ENCODE measurements at places on chromosomes 5 and 9. TPM values are rescaled to one million over a fixed set of nuclear protein-coding genes. Genes with fewer than 3 reads are reported as not detected.

The STING1 gene
- 66.1 TPM for polyA plus RNA-seq

DNA sequence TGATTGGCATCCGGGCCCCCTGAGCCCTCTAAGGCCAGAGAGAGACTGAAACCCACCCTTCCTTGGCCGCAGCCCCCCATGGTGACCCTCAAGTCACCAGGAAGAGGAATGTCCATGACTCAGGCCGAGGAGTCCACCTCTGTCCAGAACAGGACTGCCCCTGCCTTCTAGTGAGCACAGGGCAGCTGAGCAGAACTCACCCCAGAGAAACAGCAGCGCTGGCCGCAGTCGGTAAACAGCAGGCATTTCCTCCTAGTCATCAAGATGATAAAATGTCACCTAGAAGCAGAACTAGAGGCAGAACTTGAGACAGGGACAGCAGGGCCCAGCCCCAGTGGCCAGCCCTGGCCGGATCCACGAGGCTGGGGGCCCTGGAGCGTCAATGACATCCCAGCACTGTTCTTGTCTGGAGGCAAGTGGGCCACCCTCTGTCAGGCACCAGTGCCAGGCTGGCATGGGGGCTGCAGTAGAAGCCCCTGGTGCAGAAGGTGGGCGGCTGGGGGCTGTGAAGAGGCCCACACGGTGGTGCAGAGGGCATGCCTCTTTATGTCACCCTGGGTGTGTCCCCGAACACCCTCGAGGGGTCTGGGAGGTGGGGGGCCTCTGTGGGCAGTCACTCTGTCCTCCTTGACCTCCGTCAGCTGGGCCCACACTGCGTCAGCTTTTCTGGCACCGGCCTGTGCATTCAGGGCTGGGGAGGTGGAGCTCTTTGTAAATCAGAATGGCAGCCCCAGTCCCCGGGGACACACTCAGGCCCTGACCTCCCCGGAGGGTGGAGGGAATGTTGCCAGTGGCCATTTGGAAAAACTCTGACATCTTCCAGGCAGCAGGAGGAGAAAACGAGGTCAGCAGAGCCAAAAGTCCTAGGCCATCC is 83.0 kb downstream of the NTNG2 start:
- DNase-seq = no peak

- DNase-seq = no peak
These were observed 345.7 kb downstream of the SPATA31D1 start for GRCh38 chr9:82334286-82334685.

The HNRNPAB gene
- polyA plus RNA-seq = 404 TPM

- no peak for DNase-seq
These were observed 52.8 kb downstream of the S1PR3 start for GRCh38 chr9:89044104-89044503.

DNA sequence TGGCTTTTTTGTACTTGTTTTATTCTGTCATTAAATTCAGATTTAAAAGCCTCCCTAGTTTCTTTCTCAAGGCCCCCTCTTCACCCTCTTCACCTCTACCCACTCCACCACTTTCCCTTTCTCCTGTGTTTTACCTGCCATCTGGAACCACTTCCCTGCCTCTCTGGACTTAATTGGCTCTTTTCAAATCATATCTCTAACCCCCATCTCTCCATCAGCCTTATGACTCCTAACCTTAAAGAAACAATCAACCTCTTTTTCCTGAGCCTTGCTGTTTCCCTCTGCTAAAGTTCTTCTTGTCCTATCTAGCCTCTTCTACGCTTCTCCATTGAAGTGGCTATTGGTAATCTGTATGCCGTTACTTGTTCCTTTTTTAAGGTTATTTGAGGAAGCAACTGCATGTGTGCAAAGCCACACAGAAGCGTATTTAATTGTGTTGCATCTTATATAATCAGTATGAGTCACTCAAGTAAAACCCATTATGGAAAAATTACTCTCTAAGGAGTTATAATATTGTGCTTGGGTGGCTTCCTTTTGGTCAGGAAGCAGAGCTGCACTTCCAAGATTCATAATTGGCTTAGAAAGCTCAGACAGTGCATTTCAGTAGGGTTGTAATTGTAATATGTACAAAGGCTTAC is 653.6 kb upstream of the ITGA1 start:
- DNase-seq = no peak

DNA sequence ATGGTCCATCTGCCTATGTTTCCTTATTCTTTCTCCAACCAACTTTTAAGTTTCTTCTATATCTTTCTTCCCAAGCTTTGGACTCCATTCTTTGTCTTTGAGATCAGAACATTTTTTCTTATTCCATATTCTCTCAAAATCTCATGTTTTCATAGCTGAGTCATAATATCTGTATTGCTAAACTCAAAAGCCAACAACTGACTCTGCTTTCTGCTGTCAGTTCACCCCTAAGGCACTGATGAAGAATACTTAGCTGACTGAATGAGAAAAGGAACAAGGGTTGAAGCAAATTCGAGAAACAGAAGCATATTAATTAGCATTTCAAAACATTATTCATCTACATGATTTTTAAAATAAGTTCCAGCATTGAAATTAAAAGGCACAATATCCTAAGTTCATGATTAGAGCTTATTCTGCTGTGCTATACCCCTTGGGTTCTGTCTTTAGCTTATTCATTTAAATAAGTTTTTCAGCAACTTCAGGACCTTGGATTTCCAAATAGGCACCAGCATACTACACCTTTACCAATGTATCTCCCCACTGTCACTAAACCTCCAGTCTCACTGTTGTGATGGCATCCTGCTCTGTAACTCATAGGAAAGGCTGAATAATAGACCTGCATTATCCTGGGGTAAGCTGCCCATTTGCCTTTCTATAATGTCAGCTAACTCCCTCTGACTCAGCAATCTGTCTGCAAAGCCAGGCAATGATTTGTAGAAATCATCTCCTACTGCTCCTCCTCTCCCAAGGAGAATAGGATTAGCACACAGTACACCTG is 49.9 kb upstream of the C5orf46 start:
- DNase-seq = no peak

DNA sequence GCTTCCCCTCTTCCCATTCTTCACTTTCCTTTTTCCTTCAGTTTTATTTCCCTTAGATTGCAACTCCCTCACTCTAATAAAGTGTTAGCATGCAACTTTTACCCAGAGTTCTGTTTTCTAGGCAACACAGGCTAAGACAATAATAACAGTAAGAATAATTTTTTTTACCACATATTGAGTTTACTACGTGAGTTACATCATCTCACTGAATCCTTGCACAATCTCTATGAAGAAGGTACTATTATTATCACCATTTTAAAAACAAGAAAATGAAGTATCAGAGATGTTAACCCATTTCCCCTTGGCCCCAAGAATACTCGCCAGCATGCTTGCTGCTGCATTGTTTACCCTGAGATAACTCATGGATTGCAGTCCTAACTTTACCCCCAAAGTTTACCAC is 53.7 kb upstream of the SMIM32 start:
- no peak for DNase-seq

- no peak for DNase-seq
These were observed 8.9 kb upstream of the NUP214 start for GRCh38 chr9:131116281-131117120.

The FBP2 gene
- polyA plus RNA-seq = not detected

- no peak for DNase-seq
These were observed 218.6 kb upstream of the RASEF start for GRCh38 chr9:83281306-83282255.

DNA sequence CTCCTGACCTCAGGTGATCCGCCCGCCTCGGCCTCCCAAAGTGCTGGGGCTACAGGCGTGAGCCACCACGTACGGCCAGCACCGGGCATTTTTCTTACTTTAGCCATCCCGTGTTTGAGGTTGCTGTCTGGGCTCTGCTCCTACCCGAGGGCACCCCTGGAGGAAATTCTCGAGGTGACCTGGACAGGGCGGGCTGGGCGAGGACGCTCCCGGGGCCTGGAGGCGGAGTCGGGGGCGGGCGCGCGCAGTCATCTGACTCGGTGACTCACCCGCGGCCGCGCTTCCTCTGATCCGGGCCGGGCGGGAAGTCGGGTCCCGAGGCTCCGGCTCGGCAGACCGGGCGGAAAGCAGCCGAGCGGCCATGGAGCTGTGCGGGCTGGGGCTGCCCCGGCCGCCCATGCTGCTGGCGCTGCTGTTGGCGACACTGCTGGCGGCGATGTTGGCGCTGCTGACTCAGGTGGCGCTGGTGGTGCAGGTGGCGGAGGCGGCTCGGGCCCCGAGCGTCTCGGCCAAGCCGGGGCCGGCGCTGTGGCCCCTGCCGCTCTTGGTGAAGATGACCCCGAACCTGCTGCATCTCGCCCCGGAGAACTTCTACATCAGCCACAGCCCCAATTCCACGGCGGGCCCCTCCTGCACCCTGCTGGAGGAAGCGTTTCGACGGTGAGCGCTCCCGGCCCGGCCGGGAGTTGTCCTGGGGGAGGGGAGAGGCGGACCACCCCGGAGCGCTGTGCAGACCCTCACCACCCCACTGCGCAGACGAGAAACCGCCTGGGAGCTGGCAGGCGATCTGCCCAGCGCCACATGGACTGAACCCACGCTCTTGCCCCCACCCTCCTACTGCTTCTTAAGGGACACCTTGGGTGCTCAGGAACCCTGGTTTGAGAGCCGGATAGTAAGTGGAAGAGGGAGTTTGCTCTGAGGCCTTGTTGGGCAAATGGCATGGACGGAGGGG is at the start of gene HEXB:
Gene HEXB (plus strand): TSS at position 334 of the 952 bp plus-strand sequence. CDS start 28 bp downstream, at position 362.
- peak; percentile 91 for DNase-seq

The OCLN gene
- 0.19 TPM for polyA plus RNA-seq

DNA sequence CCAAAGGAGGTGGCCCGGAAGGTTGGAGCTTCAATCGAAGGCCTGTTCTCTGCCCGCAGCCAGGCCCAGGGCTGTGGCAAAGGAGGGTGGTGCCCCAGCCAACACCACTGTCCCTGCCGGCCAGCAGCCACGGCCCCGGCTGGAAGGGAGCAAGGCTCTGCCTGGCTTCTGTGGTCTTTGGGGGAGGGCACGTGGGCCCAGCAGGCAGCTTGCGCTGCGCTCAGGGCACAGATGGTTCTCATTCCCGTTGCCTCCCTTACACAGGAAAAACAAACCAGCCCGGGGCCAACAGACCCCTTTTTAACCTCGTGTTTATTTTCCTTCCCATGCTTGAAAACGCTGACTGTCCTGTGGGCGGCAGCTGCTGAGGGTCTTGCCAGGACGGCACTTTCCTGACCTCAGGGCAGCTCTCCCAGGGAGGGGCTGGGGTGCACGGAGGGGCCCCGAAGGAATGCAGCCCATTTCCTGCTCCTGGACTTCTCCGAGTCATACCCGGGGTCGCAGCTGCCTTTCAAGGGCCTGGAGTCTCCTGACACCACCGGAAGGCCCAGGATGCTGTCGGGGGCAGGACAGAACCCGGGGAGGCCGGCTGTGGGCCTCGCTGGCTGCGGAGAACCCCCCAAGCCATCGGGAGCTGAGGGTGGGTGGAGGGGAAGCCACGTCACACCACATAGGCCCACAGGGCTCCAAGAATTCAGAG is 1.1 kb upstream of the GPSM1 start:
- no peak for DNase-seq

DNA sequence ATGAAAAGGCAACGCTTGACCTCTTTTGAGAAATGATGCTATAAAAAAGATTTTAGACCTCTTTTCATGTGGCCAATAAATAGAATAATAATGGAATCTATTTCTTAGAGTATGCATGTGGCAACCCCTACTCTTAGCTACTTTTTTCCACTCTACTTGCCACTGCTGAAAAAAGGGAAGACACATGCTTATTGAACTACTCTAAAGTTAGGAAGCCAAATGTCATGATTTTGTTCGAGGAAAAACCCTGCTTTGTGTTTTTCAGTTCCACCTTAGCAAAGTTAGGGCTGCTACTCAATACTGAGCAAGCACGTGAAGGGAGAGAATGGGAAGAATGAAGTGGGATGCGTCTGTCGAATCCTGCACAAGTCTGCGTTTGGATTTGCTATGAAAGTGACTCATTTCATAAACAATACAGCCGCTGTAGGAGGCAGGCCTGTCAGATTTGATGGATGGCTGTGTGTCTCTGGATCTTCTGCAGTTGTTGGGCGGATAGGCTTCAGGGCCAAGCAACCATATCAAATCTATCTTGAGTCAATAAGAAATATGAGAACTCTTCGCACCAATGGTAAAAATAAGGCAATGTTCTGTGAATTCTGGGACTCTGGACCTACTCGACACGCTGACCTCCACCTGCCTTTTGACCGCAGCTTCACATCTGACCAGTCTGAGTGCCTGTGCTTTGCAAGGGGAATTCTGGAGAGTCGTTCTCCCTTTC is 333.6 kb downstream of the PIK3R1 start:
- DNase-seq = no peak

The FAM153A gene
- not detected for polyA plus RNA-seq

The OMD gene
- not detected for polyA plus RNA-seq

DNA sequence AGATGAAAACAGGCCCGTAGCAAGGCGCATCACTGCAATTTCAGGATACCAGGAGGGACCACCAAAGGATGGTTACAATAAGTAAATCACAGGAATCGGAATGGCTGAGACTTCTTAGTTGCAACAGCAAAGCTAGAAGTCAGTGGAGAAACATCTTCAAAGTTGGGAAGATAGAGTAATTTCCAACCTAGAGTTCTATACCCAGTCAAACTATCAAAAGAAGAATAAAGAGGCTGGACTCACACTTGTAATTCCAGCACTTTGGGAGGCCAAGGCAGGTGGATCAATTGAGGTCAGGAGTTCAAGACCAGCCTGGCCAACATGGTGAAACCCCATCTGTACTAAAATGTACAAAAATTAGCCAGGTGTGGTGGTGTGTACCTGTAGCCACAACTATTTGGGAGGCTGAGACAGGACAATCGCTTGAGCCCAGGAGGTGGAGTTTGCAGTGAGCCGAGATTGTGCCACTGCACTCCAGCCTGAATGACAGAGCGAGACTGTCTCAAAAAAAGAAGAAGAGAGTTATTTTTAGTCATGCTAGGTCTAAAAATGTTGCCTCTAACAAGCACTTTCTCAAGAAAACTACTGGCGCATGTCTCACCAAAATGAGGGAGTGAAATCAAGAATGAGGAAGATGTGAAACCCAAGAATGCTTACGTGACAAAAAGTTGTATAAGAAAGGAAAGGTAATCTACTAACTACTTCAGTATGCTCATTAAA is 267.7 kb downstream of the DENND1A start:
- no peak for DNase-seq

- no peak for DNase-seq
These were observed 2.1 kb downstream of the EDIL3 start for GRCh38 chr5:84382363-84383295.

Data from K562 (cell line).